RWPE1 (cell line): ENCODE measurements at places on chromosomes 7 and 10.

GRCh38 chr10:37687581-37687980, 169.8 kb downstream of the ZNF248 start:
- DNase-seq = no peak

GRCh38 chr7:130995252-130996081, 261.5 kb upstream of the KLF14 start:
- DNase-seq = no peak

DNA sequence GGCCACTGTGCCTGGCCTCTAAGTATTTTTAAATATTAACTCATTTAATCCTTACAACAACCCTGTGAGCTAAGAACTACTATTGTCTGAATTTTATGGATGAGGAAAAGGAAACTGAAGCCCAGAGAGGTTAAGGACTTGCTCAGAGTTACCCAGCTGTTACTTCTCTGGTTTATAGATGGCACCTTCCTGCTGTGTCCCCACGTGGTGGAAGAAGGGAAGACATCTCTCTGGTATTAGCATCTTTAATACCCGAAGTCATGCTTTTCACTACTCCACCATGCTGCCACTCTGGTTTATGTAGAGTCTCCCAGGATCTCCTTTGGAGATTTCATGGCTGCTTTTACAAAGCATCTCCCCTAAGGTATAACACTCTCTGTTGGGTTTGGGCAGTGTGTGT, 105.5 kb upstream of the MKLN1 start:
- no peak for DNase-seq

DNA sequence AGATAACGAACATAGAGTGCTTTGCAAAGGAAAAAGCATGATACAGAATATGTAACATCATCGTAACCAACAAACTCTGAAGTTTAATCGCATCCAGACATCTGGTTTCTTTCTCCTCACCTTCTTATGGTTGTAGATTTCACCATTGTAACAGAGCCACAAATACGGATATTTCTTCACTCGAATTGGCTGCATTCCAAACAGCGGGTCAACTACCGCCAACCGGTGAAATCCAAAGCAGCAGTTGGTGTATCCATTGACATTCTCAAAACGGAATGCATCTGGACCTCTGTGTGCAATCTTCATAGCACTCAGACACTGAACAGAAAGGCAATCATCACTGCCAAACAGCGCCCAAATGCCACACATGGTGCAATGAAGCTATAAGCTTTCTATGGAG, 3.4 kb downstream of the ASNS start:
- DNase-seq = no peak

GRCh38 chr7:47941136-47941844, 7.0 kb downstream of the PKD1L1 start:
- peak; percentile 77 for DNase-seq

DNA sequence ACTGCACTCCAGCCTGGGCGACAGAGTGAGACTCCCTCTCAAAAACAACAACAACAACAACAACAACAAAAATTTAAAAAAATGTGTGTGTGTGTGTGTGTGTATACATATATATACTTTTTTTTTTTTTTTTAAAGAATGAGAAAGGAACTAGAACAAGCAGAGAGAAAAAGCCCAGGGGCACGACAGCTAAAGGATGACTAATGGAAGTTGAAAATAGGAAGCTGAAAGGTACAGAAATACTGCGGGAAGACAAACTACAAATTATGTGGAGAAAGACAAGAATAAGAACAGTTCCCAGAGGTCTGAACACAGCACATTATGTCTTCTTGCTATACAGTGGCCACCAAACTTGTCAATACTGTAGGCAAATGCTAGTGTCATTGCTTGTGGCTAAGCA, 141.9 kb upstream of the PRSS1 start:
- DNase-seq = no peak

- DNase-seq = no peak
These were observed 60.8 kb upstream of the NPTX2 start for GRCh38 chr7:98556288-98556687.

GRCh38 chr7:79782256-79782655, 328.8 kb upstream of the MAGI2 start:
- DNase-seq = no peak

- DNase-seq = no peak
These were observed 37.1 kb upstream of the SEC61G start for GRCh38 chr7:54796150-54796549.

DNA sequence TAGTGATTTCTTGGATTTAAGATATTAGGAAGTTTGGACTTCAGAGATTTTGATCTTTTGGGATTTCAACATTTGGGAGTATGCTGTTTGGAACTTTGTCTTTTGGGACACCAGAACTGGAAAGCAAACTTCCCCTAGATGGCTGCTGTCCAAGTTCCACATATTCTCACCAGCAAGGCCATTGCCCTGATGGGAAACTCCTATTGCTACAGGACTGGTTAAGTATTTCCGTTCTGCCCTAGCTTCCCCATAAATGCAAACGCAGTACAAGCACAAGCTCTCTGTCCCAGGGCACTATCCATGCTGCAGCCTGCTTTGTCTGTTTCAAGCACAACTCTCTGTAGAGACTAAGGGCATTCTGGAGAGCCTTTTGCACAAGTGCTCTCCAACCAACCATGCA, 79.3 kb upstream of the SLC25A13 start:
- no peak for DNase-seq

DNA sequence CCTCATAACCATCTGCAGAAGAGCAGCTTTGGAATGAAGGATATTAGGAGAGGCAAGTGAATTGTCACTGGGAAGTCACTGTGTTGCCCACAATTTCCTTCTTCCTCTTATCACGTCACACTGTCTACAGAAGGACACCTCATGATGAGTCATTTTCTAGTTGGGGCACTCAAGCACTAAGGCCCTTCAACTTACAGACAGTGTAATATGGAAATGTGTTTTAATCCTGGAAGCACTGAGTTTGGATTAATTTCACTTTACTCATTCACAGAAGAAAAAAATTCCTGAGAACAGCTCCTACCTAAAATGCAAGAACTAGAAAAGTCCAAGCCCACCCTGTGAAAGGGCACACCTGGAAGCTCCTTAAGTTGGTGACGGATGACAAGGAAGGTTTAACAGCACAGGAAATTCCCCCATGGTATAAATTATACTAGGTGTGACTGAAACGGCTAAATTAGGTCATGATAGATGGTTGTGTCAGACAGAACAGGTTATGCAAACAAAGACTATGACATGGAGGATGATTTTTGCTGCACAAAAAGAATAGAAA, 56.6 kb downstream of the PARD3 start:
- DNase-seq = peak; percentile 69

GRCh38 chr10:48609441-48609840, 4.6 kb upstream of the ARHGAP22 start:
- DNase-seq = no peak

- DNase-seq = no peak
These were observed 157.1 kb downstream of the TSPAN12 start for GRCh38 chr7:120700796-120701195.

DNA sequence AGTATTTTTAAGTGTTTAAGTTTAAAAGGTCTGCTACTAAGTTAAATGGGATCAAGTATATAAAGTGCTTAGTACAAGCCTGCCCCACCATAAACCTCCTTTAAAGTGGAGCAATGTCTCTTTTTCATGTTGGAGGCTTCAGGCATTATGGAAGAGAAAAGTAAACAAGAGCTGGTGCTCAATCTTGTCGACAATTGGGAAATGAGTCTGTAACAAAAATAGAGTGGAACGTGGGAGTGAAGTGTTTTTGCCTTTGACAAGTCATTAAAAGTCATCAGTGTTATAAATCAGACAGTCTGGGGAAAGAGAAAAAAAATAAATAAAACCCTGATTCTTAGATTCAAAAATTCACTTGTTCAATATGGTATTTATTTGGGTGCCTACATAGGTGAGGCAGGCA, 44.7 kb downstream of the DNAJC12 start:
- no peak for DNase-seq

- peak; percentile 78 for DNase-seq
These were observed 56.0 kb upstream of the GLI3 start for GRCh38 chr7:42292991-42293521.

DNA sequence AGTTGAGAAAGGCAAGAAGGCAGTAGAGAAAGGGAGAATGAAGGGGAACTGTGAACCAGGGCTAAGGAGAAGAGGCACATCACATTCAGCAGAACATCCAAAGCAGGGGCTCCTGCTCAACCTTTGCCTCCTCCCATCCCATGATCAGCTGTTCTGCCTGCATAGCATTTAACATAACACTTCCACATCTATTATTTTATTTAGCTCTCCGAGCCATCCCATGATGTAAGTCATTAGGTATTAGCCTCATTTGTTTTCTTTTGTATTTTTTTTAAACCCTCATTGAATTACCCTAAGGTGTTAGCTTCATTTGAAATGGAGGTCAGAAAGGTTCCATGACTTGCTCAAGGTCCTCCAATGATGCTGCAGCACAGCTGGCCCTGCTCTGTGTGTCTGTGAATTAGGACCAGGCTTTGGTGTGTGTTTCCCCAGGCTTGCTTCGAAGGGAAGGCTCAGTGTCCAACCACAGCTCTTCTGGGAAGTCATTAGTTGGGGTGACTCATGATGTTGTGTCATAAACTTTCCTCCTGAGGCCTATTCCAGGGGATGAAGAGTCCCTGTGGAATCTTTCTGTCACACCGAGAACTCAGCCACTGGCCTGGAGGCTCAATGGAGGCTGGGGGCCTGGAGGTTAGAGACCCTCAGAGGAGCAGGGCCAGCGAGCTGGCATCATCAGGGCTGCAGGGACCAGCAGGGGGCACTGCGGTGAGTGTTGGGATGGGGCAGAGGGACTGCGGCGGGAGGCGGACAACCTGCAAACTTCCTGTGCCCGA, 16.5 kb downstream of the NPFFR1 start:
- peak; percentile 97 for DNase-seq

GRCh38 chr7:7764520-7765396, 46.4 kb upstream of the RPA3 start:
- no peak for DNase-seq

GRCh38 chr7:136078630-136079029, 101.5 kb upstream of the MTPN start:
- DNase-seq = no peak

GRCh38 chr10:114881901-114882300, 56.1 kb upstream of the TRUB1 start:
- DNase-seq = no peak

DNA sequence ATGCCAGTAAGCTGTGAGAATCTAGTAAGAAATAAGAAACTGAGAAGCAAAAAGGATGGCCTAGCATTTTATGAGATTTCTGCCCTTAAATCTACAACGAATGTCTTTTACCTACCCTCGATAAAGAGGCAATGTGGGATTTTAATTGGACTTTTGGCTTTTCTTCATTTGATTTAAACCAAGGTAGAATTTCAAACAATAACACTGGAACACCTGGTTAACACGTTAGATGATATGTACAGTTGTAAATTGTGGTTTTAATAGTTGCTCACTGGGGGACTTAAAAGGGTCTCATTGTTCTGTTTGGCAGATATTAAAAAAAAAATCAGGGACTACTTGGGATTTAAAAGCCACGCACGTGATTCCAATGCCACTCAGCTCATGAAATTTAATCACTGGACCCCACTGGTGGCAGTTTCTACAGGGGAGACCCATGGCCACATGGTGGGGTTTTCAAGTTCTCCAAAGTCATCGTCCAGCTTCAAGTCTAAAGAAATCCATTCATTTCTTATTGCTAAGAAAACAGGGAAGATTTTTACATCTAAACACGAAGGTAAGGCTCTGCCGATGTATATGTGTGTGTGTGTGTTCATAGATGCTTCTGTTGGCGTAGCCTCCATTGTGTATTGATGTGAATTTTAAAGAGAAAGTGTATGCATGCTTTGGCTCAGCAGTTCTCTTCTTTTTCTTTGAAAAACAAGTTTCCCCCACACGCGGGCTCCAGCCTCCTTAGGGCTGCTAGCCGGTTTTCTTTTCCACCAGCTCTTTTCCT, 588.6 kb upstream of the MKI67 start:
- no peak for DNase-seq

DNA sequence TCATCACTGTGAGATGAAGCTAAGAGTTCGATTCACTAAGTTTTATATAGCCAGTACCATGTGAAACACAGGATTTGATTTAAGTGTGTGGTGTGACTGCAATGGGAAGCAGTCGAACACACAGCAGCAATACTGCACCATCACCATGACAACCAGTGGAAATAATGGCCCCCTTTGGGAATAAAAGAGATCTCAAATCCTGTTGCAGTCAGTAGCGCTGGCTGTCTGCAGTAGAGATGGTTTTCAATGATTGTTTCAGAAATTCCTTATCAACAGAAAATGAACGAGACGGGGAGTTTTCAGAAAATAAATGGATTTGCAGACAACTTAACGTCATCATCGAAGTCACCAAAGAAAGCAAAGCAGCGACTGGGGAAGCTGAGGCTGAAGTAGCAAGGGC, 91.0 kb downstream of the PTPRE start:
- DNase-seq = no peak

DNA sequence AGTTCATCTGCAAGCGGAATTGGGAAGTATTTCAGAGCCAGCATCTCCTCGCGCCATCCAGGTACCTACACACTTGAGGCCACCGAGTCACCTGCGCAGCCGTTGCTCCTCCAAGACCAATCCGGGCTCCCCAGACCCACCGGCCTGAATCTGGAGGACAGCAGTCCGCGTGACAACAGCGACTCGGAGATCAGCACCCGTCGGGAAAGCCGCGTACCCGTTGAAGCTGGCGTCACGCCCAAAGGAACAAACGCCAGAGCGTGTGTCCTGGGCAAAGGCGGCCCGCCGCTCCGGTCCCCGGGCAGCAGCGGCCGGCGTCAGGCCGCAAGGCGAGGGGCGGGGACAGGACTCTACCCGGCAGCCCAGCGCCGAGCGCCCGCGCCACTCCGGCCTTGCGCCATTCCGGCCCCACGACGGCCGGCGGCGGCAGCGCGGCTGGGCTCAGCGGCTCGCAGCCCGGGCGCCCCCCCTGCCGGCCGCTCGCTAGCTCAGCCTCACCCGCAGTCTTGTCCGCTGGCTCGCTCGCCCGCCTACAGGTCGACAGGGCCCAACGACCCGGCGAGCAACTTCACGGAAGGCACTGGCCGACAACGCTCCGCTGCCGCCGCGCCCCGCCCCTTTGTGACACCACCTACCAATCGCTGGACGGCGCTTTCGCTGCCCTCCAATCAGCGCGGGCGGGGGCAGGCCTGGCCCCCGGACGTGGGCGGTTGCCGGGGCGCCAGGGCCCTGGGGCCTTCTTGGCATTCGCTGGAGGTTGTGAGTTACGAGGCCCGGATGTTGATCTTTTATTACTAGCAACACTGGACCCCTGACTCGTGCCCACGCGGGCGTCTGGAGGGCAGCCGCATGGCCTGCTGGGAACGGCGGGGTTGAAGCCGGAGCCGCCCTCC, at the start of gene ZFAND4:
Gene ZFAND4 (minus strand): TSS at position 592 of the 893 bp plus-strand sequence. CDS start 9,047 bp downstream, outside the sequence.
- DNase-seq = peak; percentile 94

- DNase-seq = no peak
These were observed 65.3 kb downstream of the HOXA1 start for GRCh38 chr7:27030393-27031050.

GRCh38 chr7:155460926-155461613, 3.1 kb downstream of the EN2 start:
- DNase-seq = no peak

DNA sequence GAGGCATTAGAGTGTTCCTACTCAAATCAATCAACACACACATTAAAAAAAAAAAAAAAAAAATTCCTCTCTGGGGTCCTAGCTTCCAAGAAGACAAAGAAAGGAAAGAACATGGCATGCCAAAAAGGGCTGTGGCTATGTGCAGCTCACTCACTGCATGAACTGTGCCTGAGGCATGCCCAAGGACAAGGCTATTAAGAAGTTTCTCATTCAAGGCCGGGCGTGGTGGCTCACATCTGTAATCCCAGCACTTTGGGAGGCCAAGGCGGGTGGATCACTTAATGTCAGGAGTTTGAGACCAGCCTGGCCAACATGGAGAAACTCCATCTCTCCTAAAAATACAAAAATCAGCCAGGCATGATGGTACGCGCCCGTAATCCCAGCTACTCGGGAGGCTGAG, 41.9 kb upstream of the PPP3CB start:
- no peak for DNase-seq

- DNase-seq = no peak
These were observed 231.8 kb downstream of the ADAM12 start for GRCh38 chr10:126156503-126156902.
